Stimulated activated CD4-positive, alpha-beta T cell treated with anti-CD3 and anti-CD28 coated beads, Interleukin-4, amount 100 ng/mL, for 24 hours (primary cell): ENCODE measurements at places on chromosomes 11 and 22.

GRCh38 chr11:25899617-25900160 lies 432.2 kb upstream of the ANO3 start:
- DNase-seq, result no peak

GRCh38 chr11:65254724-65255123 lies 7.0 kb upstream of the POLA2 start:
- DNase-seq, result no peak

- DNase-seq, result no peak
Observed at GRCh38 chr11:112961751-112962578, 745 bp downstream of the NCAM1 start.

DNA sequence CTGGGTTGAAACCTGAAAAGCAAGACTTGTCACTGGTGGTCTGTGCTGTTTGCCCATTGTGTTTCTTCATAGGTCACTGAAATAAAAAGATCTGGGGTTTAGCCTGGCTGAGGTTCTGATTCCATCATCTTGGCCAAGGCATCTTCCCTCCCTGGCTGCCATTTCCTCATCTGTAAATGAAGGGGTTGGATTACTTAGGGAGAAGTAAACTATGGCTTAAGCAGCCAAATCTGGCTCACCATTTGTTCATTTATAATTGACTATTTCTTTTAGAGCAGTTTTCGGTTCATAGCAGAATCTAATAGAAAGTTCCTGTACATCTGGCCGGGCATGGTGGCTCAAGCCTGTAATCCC lies 52.3 kb upstream of the YWHAH start:
- no peak for DNase-seq

GRCh38 chr11:62508336-62509058 lies 38.1 kb downstream of the AHNAK start:
- DNase-seq, result no peak

GRCh38 chr11:11074686-11075335 lies 217.0 kb upstream of the ZBED5 start:
- DNase-seq, result no peak

GRCh38 chr11:17734986-17735817 lies 621 bp downstream of the KCNC1 start:
- DNase-seq, result peak; percentile 22

- DNase-seq, result peak; percentile 72
Observed at GRCh38 chr11:8225589-8226036, 38.1 kb downstream of the LMO1 start.

DNA sequence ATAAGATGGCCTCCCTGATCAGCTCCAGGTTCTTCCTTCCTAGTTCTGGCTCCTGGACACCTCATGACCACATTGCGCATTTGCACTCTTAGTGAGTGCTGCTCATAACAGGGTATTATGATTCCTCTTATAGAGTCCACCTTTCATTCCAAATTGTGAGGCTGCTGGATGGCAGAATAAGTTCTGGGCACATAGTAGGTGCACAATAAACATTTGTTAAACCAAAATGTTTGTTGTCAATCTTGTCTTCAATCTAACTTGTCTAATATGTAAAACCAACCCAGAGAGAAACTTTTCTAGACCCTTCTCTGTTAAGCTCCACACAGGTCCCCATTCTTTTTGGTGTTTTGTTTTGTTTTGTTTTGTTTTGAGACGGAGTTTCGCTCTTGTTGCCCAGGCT lies 22.6 kb upstream of the ZBTB16 start:
- DNase-seq, result no peak

- DNase-seq, result peak; percentile 57
Observed at GRCh38 chr11:111586388-111586831, 15.8 kb upstream of the SIK2 start.

DNA sequence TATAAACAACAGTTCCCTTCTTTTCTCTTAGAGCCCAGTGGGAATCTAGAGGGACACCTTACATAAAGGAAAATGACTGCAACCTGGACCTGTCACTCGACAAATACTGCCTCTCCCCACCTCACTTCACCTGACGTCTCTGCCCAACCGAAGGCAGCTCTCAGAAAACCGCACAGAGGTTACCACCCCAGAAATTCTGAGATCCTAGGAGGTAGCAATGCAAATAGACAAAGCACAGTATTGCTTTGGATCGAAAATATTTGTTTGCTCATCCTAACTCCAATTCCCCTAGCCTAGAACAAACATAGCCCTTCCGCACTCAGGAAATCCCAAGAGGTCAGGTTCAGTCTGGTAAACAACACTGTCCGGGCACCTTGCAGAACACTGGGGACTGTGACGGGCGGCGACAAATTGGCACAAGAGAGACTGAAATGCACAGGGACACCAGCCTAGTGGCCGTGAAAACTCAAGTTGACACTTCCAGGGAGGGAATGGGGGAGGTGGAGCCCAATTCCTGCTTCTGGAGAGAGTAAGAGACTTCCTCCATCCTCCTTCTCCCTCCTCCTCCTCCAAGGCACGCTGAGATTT lies 420 bp upstream of the TRIM44 start:
- no peak for DNase-seq

DNA sequence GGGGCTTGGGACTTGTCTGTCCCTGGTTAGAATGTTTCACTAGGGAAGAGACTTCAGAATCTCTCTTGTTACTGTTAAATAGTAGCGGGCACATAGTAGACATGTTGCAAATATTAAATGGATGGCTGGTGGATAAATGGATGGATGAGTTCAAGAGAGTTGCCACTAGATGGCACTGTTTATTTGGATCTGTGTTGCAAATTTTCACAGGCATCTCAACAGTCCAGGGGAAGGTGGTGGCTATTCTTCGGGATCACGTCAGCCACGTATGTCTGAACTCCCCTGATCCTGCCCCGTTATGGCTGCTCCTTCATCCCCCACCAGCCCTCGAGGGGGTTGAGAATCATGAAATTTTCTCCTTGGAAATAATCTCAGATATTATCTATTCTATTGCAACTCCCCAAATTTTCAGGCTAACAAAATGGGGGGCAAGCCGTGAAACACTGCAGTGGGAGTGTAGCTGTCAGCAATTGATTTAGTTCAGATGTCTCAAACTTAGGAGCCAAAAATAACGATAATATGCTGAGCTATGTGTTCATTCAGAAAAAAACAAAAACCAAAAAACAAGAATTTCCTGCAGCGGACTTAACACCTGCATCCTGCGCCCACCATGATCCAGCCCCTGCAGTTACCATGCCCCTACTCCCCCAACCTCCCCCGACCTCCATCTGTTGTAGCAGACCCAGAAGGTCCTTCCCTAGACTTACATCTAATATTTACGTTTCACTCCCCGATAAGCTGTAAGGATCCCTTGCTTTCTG lies 29.1 kb upstream of the BIRC3 start:
- peak; percentile 46 for DNase-seq

GRCh38 chr11:124474079-124474478 lies 28.6 kb upstream of the OR8B8 start:
- no peak for DNase-seq

- no peak for DNase-seq
Observed at GRCh38 chr11:70828593-70829082, 423.7 kb downstream of the SHANK2 start.

DNA sequence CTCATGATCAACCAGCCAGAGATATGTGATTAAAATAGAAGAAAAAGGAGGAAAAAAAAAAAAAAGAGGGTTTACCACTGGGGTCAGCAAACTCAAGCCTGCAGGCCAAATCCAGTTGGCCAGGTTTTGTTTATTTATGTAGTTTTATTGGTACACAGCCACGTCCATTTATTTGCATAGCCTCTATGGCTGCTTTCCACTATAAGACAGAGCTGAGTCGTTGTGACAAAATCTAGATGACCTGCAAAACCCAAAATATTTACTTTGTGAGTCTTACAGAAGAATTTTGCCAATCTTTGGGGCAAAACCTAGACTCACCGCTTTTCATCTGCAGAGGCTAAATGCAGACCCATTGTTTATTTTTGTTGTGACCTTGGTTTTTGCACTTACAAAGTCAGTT lies 87.1 kb downstream of the TENM4 start:
- no peak for DNase-seq

- DNase-seq, result no peak
Observed at GRCh38 chr11:125165111-125165842, 726 bp downstream of the PKNOX2 start.

GRCh38 chr11:62153087-62153395 lies 29.2 kb downstream of the INCENP start:
- no peak for DNase-seq

GRCh38 chr22:26210334-26210733 lies 41.1 kb downstream of the SEZ6L start:
- no peak for DNase-seq

GRCh38 chr22:47550524-47551430 lies 788.3 kb downstream of the TBC1D22A start:
- no peak for DNase-seq

DNA sequence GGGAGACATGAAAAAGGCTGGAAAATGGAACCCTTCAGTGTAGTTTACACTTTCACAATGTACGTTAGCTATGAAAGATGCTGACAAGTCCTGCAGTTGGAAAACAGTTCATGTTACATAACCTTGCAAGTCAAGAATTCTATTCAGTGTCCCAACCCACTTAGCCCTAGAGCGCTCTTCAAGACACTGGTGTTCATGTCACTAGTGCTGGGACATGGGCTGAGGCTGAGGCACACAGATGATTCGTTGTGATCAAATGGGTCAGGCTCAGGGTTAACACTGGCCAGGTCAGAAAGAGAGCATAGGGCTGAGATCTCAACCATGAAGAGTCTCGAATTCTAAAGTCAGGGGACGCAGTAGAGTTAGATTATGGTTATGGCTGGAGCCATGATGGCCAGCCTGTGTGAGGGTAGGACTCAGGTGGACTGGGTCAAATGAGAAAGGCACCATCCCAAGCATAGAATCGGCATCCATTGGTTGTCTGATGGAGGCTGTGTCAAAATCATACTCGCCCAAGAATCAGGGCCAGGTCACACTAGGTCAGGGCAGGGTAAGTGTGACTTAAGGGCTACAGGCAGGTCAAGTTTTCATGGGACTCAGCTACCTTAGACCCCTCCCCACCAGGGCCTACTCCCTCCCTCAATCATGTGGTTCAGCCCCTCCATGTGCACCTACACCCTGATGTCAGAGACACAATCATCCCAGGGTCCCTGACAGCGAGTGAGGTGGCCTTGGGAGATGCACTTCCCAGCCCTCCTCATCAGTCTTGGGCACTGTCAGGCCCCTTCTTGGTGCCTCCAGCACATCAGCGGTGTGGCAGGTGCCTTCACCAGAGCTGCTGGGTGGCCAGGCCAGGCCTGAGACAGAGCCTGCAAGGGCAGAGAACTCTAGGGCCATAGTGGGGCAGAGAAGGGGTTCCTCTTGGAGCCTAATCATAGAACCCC lies 20.2 kb downstream of the IGLL5 start:
- no peak for DNase-seq

DNA sequence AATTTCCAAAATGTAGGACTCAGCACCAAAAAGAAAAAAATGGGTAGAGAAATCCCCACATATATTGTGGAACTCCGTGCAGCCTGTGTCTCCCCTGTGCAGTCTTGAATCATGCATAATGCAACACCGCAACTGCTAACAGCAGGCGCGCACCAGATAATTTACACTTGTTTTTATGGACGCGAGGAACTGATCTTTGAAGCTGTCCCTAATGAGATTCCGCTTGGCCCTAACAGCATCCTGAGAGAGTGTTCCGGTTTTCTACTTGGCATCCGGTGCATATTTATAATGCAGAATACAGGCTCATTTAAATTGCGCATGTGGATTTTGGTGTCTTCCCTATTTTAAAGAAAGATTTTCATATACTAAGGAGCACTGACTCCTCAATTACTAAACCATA lies 21.1 kb downstream of the MPPED2 start:
- no peak for DNase-seq

- no peak for DNase-seq
Observed at GRCh38 chr22:46684706-46685105, 53.3 kb downstream of the CERK start.

DNA sequence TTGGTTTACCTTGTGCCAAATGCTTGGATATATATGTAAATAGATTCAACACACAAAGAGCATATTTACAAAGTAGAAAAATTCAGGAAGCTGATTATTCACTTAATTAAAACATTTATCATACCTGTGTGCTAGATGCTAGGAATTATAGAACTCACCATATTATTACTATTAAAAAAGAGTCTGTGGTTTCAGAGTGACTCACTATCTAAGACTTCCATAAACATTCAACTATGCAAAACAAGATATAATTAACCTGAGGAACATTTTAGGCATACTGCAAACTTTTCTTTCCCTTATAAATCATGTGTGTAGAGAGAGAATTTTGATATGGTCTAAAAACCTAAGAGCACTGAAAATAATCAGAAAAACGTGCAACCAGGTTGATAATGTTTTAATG lies 27.3 kb downstream of the CTSC start:
- no peak for DNase-seq

- no peak for DNase-seq
Observed at GRCh38 chr22:33024626-33025025, 33.6 kb downstream of the SYN3 start.

- DNase-seq, result no peak
Observed at GRCh38 chr11:134532131-134532920, 120.3 kb upstream of the B3GAT1 start.

- DNase-seq, result no peak
Observed at GRCh38 chr22:25002241-25002985, 49.9 kb downstream of the KIAA1671 start.

- no peak for DNase-seq
Observed at GRCh38 chr11:113873236-113873626, 2.1 kb downstream of the USP28 start.

GRCh38 chr22:44355716-44356070 lies 42.9 kb upstream of the SHISAL1 start:
- no peak for DNase-seq

DNA sequence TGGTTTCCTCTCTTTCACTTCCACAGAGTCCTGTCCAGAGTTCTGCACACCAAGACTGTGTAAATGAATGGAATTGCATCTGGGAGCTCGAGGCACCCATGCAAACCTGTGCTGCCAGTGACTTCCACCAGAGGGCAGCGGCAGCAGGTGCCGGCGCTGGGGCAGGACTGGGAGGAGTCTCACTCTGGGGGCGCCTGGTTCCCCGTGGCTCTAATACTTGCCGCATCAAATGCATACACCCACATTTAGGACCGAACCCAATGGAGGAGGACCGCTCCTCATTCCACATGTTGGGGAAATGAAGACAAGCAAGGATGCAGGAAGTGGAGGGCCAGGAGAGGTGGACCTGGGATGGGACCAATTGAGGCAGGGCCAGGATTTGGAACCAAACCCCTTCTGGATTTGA lies 1.1 kb upstream of the CD6 start:
- peak; percentile 85 for DNase-seq

DNA sequence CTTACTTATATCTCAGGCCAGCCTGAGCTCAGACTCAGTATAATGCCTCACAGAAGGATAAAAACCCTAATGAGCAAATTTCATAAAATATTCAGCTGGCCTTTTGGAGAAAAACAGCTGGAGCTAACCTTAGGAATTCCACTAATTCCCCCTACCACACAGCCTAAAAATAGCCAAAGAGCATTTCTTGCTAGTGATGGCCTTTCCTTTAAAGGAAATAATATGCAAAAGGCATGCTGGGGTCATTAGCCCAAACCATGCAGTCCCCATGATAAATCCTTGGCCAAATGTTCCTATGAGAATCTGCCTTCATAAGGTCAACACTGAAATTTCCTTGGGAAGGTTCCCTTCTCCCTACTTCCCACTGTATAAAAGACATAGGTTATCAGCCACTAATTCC lies 38.2 kb downstream of the SYTL2 start:
- DNase-seq, result no peak
